GM23248 (cell line): ENCODE measurements at places on chromosomes 7 and 10. TPM values are rescaled to one million over a fixed set of nuclear protein-coding genes. Genes with fewer than 3 reads are reported as not detected.

DNA sequence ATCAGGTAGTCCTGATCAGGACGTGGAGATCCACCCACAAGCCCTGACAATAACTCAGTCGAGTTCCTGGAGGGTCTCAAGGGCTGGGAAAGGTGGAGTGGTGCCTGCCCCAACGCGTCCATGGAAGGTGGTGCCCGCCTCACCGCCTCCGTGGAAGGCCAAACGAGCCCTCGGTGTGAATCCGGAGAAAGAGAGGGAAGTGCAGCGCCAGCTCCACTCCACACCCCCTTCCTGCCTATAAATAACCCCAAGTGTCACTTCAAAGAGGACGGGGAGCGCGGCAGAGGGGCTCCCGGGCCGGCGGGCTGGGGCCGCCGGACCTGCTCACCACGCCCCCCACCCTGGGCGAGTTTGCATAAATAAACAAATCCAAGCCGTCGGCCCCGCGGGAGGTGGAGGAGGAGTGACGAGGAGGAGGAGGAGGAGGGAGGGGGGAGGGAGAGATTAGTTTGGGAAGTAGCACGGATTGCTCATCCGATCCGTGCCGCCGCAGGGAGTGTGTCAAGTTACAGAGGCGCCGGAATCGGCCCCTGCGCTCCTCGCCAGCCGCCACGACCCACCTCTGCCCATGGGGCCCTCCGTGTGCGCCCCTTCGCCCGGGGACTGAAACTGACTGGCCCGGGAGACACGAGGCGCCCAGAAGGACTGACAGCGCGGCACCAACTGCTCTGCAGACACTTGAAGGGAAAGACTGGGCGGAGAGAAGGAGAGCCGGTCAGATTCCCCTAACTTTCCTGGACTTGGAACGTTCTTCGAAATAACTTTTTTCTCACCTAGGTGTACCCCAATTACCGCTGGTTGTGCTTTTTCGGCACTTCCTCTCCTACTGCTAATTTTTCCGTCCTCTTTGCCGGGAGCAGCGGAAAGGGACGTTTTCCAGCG, at the start of gene COL13A1:
Gene COL13A1 (plus strand): TSS at position 473 of the 882 bp plus-strand sequence. CDS start 518 bp downstream, outside the sequence.
- DNase-seq, result peak; percentile 90

DNA sequence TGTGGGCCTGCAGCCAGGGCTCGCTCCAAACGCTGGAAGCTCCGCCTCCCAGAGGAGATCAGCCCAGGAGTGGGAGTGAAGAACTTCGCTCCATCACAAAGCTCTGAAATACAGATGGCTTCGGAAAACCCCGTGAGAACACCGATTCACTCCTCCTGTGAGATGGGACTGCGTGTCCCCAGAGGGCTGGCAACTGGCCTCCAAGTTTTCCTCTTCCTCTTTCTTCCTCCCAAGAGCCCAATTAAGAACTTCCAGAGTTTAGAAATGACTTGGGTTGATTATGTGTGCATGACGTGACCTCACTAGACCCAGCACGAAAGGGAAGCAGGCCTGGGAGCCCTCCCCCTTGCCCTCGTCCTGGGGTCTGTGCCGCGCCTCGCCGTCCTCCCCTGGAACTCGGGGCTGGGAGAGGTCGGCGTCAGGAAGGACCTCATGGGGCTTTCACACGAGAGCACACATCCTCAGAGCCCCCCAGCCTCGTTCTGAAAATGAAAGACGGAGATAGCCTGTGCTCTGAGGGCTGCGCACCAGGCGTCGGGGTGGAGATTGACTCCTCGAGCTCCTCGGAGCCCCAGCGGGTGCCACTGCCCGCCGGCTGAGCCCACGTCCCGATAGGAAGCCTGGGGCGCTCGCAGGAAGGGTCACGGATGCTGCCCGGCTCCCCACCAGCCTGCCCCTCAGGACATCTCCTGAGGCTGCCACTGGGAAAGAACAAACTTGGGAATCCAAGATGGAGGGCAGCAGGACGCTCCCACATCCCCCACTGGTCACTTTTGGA, 37.8 kb downstream of the PTPRN2 start:
- DNase-seq, result peak; percentile 42

DNA sequence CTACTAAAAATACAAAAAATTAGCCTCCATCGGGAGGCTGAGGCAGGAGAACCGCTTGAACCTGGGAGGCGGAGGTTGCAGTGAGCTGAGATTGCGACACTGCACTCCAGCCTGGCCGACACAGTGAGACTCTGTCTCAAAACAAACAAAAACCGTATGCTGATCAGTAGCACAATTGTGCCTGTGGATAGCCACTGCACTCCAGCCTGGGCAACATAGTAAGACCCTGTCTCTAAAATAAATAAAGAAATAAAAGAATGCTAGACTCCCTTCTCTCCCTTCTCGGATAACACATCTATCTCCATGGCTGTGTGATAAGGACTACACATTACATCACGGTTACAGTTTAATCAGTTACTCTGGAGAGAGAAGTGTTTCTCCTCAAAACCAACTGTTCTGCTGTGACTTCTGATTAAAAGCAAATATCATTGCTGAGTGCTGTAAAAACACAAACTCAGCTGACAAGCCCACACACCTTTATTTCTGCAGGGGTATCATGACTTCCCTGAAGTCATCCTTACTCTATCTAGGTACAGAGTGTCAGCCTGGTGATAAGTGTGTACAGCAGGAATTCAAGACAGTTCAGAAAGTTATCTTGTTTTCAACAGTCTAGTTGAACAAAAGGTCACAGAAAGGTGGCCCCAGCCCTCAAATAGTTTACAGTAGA, 5.3 kb upstream of the ARHGAP19 start:
- no peak for DNase-seq

The VPS37D gene
- total RNA-seq, result 3.5 and 5.9 TPM in 2 replicates
